NCI-H2227 treated with DMSO at 0.1 percent for 48 hours (cell line): ENCODE measurements at places on chromosomes 13 and 19.

DNA sequence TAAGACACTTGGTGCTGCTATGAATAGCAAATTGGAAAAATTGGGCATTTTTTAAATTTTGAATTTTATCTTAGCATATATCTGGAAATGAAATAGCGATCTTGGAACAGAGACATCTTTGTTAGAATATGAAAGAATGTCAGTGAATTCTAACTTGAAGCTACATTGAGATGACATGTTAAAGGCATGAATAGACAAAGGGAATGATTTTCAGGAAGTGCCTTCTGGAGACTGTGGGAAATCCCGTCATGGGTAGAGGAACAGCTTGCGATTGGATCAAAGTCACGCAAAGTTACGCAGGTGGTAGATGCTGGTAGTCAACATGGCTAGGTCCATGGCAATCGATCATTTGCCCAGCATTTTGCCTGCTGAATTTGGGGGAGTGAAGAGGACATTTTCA, 43.5 kb downstream of the LRCH1 start:
- no peak for DNase-seq

- no peak for DNase-seq
These were observed 2.7 kb upstream of the PLA2G4C start for GRCh38 chr19:48113190-48113917.

GRCh38 chr13:105956921-105957320, 578.5 kb downstream of the EFNB2 start:
- DNase-seq = no peak

DNA sequence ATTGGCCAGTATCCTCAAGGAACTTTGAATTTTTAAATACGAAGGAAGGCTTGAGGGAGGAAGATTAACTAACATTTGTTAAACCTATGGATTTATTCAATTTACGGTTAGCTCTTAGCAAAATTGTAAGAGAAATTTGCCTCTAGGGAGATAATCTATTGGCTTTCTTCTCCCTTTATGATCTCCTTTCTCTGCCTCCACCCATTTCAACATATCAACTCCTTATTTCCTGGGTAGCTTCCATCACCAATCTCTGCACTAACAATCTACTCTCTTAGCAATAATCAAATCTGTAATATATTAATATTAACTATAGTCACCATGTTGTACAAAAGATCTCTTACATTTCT, 233.9 kb upstream of the CSNK1A1L start:
- no peak for DNase-seq

DNA sequence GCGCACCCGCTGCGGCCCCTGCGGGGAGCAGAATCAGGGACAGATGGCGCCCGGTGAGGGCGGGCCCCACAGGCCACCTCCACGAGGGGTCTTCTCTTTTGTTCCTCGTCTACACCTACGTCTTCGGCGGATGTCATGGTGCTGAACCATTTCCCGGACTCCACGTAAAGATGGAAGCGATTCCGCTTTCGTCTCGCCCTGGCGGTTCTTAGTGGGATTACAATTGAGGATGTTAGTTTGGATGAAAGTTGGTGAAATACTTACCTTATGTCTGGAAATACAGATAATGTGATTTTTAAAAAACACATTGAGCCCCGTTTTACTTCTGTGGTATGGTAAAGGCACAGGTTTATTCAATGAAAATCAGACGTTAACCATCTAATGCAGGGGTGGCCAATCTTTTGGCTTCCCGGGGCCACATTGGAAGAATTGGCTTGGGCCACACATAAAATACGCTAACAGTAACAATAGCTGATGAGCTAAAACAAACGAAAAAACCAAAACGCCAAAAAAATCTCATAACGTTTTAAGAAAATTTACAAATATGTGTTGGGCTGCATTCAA, 1.4 kb upstream of the ZMYM5 start:
- peak; percentile 54 for DNase-seq

DNA sequence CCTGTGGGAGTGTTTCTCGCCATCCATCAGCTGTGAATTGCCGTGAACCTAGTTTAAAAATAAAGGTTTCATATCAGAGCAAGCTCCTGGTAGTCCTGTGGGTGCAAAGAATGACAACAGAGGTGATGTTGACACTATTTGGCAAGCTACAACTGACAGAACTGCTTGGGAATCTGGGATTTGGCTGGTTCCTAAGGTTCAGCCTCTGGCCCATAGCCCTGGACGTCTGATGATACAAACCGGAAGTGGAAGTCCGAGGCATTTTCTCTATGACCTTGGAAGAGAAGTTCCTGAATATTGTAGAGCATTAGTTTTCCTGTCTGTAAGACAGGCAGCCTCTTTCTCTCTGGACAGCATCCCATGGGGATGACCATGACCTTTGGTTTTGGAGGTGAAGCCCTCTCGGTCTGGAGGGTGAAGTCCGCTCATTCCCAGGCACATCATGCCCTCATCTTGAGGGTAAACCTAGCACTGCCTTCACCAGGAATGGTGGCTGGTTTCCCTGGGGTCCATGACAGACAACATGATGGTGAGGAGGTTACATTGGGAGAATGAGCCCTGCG, 29.1 kb downstream of the GATAD2A start:
- no peak for DNase-seq

- no peak for DNase-seq
These were observed 35.1 kb downstream of the LCP1 start for GRCh38 chr13:46146898-46147297.

- DNase-seq = no peak
These were observed 60.1 kb downstream of the KLF2 start for GRCh38 chr19:16384688-16385087.

DNA sequence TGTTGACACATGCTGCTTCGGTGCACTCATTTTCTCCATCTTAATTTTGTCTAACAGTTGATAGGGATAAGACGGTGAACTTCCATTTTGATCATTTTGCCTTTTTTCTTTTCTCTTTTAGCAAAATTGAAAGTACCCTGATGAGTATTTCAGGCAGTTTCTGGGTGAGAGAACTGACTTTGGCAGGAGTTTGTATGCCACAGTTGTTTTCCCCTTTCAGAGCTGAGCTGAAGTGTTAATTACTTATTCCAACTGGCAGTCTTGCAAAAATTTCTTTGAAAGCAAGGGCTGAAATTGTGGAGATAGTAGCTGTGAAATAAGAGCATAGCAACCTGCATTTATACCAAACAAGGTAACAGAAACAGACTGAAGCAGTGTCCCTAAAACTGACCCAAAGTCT, 180.2 kb downstream of the SLITRK5 start:
- DNase-seq = no peak

DNA sequence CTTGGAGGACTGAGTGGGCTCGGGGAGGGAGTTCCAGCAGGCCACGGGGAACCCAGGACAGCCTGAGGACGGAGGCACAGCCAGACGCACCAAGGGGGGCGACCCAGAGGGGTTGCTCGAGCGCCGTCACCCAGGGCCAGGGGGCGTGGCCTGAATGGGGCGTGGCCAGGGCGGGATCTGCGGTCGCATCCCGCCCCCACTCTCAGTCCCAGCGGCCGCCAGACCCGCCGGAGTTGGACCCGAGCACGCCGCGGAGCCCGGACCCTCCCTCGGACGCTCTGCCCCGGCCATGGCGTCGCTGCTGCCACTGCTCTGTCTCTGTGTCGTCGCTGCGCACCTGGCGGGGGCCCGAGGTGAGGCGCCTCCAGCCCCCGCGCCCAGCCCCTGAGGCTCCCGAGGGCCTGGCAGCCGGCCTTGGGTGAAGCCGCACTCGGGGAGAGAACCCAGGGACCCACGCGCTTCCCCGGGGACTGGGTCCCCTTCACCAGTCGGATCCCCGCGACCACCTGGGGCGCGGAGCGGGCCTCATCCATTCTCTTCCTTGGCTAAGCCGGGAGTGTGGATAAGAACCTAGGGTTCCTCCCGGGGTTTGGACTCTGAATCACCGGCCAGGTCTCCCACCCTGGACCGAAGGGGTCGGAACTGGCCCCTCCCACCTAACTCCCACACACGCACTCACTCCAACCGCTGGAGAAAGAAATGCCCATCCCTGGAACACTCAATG, at the start of gene CILP2:
CILP2 (plus strand) TSS at position 205 of the 724 bp plus-strand sequence; CDS start at position 290, 85 bp downstream.
- peak; percentile 28 for DNase-seq

DNA sequence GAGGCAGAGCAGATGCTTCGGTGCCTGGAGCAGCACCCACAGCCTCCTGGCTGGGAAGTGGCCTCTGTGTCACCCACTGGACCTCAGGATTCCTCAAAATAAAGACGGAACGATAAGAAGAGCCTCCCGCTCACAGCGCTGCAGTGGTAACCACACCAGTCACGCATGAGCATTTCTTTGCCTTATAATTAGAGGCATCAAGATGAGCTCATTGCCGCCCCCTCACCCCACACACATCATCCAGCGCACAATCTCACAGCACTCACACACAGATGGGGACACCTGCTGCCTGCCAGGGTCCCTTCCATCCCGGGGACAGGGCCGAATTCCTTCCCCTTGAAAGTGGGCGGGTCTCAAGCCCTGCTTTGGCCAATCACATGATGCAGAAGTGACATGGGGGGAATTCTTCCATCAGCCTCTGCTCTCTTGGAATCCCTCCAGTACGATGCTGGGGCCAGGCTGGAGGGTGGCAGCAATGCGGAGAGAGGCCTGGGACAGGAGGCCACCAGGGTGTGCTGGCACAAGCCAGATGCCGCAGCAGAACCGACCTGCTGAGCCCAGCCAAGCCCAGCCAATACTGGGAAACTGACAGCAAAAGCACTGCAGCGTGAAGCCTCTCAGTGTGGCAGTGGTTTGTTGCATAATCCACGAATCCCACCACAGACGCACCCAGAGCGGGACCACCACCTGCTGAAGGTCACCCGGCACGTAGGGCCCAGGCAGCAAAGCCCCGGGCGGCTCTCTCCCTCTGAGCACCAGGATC, 16.0 kb downstream of the PIP5K1C start:
- DNase-seq = no peak
